ENCODE measurements at places on chromosomes 2 and 18.

- H3K27ac ChIP-seq, result no peak overlapping the region
- H3K27me3 ChIP-seq, result no peaks in the 10 kb centered on the region
- no peaks in the 10 kb centered on the region for H3K36me3 ChIP-seq
- no peak for DNase-seq
- no peak overlapping the region for H3K4me3 ChIP-seq
Measured at GRCh38 chr2:8575038-8575833, 106.6 kb upstream of the ID2 start.

- H3K4me3 ChIP-seq, result no peak overlapping the region
- DNase-seq, result no peak
- H3K4me1 ChIP-seq, result no peaks in the 10 kb centered on the region
- no peaks in the 10 kb centered on the region for H3K36me3 ChIP-seq
- no peak overlapping the region for H3K27ac ChIP-seq
Measured at GRCh38 chr2:234535464-234535863, 38.6 kb upstream of the ARL4C start.

DNA sequence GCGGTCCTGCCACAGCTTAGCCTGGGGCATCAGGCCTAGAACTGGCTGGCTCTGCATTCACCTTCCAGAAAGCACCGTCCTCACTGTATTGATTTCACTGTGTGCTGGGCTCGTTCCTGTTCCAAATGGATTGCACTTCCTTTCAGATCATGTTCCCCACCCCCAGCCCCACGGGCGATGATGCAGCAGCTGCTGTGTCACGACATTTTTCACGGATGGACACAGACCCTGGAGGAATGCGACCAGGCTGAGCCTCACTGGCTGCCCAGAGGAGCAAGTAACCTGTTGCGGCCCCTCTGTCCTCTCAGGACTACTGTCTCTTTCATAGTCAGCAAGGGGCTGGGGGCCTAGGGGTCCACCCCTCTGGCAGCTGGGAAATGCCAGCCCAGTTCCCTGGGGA, 50.3 kb downstream of the CAPN13 start:
- H3K27me3 ChIP-seq, result peaks cover 25% of the 10 kb centered on the region
- peaks cover 7% of the 10 kb centered on the region for H3K4me1 ChIP-seq
- no peaks in the 10 kb centered on the region for H3K36me3 ChIP-seq
- H3K4me3 ChIP-seq, result no peak overlapping the region
- no peak overlapping the region for H3K27ac ChIP-seq

DNA sequence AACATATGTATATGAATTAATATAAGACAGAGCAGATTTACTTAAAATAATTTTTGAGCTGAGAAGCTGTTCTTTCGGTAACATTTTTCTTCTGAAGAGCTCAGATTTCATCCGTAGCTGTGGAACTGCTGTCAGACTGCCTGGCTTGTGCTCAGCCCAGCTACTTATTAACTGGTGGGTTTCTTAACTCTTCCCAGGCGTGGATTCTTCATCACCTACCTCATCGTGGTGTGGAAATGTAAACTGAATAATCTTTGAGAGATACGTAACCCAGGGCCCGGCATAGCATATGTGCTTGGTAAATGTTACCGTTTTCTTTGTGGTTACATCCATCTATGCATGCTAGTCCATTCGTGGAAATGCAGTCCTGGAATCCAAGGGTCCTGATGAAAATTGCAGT, 145.0 kb downstream of the MCFD2 start:
- H3K4me3 ChIP-seq, result no peak overlapping the region
- H3K27ac ChIP-seq, result no peak overlapping the region
- no peaks in the 10 kb centered on the region for H3K4me1 ChIP-seq
- no peaks in the 10 kb centered on the region for H3K27me3 ChIP-seq

- H3K27me3 ChIP-seq, result no peaks in the 10 kb centered on the region
- no peaks in the 10 kb centered on the region for H3K36me3 ChIP-seq
- no peak for DNase-seq
- no peak overlapping the region for H3K4me3 ChIP-seq
- no peak overlapping the region for H3K27ac ChIP-seq
- H3K4me1 ChIP-seq, result no peaks in the 10 kb centered on the region
Measured at GRCh38 chr2:54403512-54404238, 52.5 kb upstream of the SPTBN1 start.

GRCh38 chr18:78994977-78995582, 15.5 kb downstream of the SALL3 start:
- H3K4me3 ChIP-seq, result no peak overlapping the region
- H3K4me1 ChIP-seq, result no peaks in the 10 kb centered on the region
- no peak overlapping the region for H3K27ac ChIP-seq
- no peak for DNase-seq

- peaks cover 37% of the 10 kb centered on the region for H3K4me1 ChIP-seq
- H3K27ac ChIP-seq, result peak overlapping the region; percentile 61
- no peak overlapping the region for H3K4me3 ChIP-seq
Measured at GRCh38 chr2:37629529-37629928, 41.9 kb downstream of the CDC42EP3 start.

GRCh38 chr18:56168049-56168781, 470.2 kb downstream of the TXNL1 start:
- DNase-seq, result peak; percentile 38
- H3K36me3 ChIP-seq, result no peaks in the 10 kb centered on the region
- peak overlapping the region; percentile 41 for H3K27ac ChIP-seq
- H3K27me3 ChIP-seq, result no peaks in the 10 kb centered on the region

GRCh38 chr18:8773980-8774379, 68.6 kb downstream of the MTCL1 start:
- H3K4me1 ChIP-seq, result no peaks in the 10 kb centered on the region
- no peak for DNase-seq
- H3K27ac ChIP-seq, result no peak overlapping the region
- no peak overlapping the region for H3K4me3 ChIP-seq

Data from MCF 10A (cell line).